SW 1271 (cell line): ENCODE measurements at places on chromosomes 12 and 14.

GRCh38 chr12:77642246-77642645 lies 188.4 kb upstream of the NAV3 start:
- DNase-seq = no peak

- DNase-seq = no peak
Measured at GRCh38 chr14:21256539-21257393, 12.5 kb downstream of the HNRNPC start.

DNA sequence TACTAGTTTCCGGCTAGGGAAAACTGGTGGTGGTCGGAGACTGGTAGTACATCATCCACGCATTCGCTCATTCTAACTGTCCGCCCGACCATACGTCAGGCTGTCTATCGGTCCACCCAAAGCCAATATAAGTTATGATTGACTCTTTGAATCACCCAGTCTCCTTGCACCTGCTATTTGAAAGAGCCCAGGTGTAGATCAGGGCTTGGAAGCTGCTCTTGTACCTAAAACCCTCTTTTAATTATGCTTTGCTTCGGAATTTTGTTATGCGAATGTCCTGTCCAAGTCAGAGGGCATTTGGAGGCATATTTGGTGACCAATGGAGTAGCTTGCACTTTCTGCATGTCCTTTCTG lies 5.7 kb upstream of the NKX2-1 start:
- no peak for DNase-seq

DNA sequence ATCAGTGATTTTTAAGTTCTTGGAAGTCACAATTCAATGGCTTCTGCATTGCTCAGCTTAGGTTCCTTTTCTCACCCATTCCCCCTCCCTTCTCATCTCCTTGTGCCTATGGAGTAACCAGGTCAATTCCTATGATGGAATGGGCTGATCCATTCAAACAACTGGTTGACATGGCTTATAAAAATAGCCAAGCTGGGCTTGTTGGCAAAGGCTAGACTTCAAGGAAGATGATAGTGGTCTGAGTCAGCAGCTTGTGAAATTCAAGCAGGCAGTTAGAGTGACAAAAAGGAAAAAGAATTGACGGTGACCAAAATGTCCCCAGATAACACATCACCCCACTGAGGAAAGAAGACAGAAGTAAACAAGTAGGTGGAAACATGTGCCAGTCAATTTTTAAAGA lies 119.9 kb upstream of the PCED1B start:
- no peak for DNase-seq

DNA sequence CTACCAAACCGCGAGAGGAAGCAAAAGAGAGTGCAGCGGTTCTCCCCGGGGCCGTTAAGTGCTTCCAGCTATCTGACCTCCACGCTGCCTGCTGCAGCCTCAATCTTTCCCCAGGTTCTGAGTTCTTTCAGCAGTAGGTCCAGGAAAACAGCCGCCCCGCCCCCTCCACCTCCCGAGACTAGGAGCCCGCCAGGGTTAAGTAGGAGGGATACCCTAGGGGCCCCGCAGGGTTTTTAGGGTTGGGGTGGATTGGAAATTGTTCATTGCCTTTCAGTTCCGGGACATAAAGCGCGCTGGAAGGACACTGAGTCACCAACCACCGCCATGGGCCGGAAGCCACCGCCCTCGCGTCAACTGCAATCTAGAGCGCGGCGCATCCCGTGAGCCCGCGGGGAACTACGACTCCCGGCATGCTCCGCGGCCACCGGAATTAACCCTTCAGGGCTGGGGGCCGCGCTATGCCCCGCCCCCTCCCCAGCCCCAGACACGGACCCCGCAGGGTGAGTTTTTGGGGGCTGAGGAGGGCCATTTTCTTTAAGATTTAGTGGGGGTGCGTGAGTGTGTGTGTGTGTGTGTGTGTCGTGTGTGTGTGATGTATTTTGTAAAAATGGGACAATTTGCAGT lies at the start of gene MYL6B:
TSS of gene MYL6B (plus strand) at position 456 of the 624 bp plus-strand sequence. CDS start 1,332 bp downstream, outside the sequence.
- peak; percentile 93 for DNase-seq

- DNase-seq = no peak
Measured at GRCh38 chr14:51674294-51675002, 22.7 kb downstream of the FRMD6 start.

DNA sequence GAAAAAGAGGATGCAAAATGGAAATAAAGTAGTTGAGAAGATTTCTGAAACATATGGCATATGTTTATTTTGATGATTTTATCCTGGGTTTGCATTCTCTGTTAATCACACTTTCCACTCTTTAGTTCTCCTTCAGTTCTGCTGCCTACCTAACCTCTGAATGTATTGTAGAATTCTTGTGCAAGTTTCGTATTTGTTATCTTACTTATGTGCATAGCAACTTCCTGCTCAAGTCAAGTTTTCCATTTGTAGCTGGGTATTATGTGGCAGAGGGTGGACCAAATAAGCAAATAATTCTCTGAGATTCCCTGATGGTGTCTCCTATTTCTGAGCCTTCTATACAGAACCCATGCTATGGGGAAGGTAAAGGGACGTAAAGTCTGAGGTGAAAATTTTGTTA lies 381.6 kb downstream of the FOXG1 start:
- no peak for DNase-seq

DNA sequence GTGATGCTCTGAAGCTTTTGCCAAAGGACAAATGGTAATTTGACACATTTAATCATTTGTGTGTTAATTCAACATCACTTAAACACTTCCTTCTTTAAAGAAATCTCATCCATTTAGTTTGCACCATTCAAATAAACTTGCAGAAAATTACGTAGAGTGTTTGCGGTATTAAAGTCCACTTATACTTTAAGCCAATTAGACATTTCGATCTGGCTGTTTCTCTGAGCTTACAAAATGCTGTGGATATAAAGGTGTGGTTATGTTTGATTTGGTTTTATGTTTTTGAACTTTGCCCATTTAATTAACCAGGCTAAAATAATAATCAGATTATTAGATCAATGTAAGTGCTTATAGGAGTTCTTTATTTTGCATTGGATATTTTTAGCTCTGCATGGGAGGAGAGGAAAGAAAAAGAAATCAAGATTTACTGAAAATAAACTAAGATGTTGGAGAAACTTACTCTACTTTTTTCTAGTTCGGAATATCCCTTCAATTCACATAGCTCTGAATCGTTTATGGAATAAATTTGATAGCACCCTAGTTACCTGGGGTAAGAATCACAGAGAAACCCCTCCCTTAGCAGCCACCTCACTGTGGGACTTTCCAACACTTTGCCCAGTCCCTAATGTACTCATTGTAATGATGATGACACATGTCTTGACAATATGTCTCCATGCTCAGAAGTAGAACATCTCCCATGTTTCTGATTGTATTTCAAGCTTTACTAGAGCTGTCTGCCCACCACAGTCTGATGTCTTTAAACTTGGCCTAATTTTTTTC lies 268.0 kb downstream of the BTG1 start:
- no peak for DNase-seq

- no peak for DNase-seq
Measured at GRCh38 chr14:26993556-26993955, 395.7 kb upstream of the NOVA1 start.

DNA sequence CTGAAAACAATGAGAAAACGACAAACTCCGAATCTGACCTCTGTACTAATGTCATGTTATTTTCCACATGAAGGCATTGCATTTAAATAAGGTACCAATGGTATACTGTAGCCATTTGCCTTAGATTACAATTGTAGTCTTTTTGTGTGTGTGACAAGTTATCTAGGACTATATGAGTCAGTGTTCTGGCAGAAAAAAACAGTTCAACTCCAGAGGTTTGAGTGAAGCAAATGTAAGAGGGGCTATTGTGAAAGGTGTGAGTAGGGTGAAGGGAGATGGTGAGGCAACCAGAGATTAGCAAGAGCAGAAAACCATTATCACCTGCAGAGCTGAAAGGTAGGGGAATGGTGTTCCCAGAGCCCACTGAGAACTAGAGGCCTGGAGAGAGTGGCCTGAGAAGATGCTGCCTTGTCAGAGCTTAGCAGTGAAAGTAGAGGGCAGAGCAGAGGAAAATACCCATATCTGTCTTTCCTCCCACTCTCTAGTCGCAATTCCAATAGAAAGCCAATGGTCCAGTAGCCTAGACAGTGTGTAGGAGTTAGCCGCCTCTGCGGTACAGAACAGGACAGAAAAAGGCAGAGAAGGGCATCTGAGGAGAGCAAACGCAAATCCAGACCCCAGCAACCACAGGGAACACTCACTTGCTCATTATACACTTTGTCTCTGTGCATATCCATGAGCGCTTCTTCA lies 112.2 kb downstream of the DYRK2 start:
- no peak for DNase-seq

- no peak for DNase-seq
Measured at GRCh38 chr14:20386276-20386855, 26.9 kb downstream of the TEP1 start.

GRCh38 chr14:54189748-54190354 lies 207.0 kb upstream of the CDKN3 start:
- DNase-seq = peak; percentile 50

DNA sequence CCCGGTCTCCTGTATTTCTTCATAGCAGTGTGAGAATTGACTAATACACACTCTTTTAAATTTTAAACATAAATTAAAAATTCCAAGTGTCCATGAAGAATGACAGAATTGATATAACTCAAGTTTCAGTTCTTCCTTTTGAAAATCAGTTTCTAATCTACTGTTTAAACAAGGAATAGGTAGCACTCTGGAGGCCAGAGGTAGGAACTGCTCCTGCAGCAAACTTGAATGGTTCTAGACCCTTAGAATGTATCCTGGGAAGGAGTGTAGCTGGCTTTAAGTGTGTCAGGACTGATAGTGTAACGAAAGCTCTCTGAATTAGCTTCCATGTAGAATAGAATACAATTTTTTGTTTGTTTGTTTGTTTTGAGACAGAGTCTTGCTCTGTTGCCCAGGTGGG lies 76.8 kb downstream of the AKAP6 start:
- DNase-seq = no peak

- DNase-seq = no peak
Measured at GRCh38 chr12:20125276-20125798, 243.0 kb upstream of the PDE3A start.

DNA sequence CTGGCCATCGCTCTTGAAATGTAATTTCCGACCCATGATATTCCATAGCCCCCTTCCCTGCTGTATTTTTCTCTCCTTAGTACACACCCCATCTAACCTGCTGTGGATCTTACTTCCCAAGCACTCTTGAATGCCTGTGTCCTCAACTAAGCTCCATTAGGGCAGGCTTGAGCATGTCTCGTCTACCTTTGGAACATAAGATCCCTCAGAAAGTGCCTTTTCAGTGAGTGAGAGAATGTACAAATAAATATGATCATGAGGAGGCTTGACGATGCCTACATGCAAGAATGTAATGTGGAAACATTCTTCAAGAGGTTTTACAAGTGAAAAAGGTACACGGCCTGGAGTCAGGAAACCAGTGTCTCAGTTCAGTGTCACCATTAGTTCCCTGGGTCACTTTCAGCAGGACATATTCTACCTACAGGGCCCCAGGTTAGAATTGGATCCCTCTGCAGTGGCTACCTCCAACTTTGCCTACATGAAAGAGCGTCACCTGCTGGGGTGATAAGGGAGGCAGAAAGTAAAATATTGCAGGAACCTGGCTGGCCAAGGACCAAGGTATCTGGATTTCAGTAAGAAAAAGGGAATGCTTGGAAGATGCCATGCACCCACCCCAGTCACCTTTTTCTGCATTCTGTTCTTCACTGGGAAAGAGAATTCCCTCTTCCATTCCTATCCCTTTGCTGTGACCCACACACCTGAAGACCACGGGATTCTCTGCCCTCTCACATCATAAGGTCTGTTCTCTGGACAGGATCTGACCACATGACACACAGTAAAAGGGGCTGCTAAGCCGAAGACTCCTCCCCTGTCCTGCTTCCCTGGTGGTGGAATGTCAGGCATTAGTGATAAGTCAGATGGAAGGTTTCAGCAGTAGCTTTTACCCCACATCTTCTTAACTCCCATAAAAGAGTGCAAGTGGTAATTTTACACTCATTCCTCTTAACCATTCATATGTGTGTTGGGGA lies 24.6 kb upstream of the SERPINA1 start:
- no peak for DNase-seq

- DNase-seq = no peak
Measured at GRCh38 chr12:29104516-29104915, 44.6 kb upstream of the FAR2 start.

- DNase-seq = no peak
Measured at GRCh38 chr14:98728836-98729235, 543.2 kb downstream of the BCL11B start.

- DNase-seq = no peak
Measured at GRCh38 chr12:68951652-68952051, 18.7 kb upstream of the CPM start.

DNA sequence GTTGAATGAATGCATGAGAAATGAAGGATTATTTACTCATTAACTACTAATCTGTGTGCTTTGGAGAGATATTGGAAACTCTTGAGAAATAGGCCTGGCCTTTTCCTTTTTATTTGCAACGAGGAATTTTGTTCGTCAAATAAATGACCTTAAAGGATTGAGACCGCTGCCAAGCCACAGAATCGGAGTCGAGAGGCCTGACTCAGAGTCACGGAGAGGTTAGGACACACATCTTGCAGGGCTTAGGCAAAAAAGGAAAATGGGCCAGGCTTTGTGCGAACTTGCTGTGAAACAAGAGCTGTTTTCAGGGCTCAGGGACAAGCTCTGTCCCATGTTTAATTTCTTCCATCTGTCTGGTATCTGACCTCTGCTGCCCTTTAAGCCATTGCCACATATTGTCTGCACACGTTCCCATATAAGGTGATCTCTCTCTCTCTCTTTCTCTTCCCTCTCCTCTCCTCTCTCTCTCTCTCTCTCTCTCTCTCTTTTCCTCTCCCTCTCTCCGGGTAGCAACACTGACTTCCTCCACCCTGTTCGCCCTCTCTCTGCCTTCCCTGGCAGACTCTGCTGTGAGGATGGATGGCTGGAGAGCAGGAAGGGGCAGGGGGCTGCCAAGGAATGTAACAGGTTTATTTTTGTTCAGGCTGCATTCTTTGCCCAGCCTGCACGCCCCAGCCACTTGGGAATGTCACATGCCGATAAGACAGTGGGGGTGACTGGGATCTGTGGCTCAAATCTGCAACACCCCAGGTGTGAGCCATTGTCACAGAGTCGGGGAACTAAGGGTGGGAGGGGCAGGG lies 14.9 kb upstream of the IFT81 start:
- DNase-seq = no peak

GRCh38 chr14:35234012-35234805 lies 58.0 kb upstream of the PSMA6 start:
- DNase-seq = no peak

DNA sequence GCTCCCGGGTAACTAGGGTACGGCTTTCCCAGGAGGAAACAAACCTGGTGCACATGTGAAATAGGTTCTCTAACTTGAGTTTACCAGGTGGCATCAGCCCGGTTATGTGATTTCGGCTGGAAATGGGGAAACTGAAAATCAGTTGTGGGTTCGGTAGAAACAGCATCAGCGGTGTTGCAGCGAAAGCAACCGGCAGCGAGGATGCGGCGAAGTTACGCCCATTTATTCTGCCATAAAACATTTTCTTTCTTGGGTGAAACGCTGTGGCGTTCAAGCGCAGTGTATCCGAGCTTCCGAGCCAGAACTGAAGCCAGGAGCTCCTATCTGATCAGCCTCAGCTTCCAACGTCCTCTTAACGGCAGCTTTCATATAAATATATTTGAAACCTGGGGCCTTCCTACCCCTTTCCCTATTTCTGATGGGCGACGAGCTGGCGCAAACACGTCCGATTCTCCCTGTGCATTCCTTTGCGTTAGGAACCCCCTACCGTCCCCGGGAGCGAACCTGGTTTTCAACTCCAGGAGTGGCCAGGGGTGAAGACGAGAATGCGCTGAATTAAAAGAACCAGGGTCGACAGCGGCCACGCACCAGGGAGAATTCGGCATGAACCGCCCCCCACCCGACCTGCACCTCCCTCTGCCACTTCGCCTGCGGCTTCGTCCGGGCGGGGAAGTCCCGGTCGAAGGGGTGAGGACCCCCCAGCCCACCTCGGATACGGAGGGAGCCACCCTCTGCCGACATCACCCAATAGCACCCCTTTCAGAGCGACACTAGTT lies 1.6 kb downstream of the DPF3 start:
- DNase-seq = no peak
